Epithelial cell of alveolus of lung (primary cell): ENCODE measurements at places on chromosomes 1 and 21. TPM values are rescaled to one million over a fixed set of nuclear protein-coding genes. Genes with fewer than 3 reads are reported as not detected.

The ADGRL4 gene
- 3.8 and 22.1 TPM in 2 replicates for total RNA-seq

The BRDT gene
- not detected in 2 replicates for total RNA-seq

The GART gene
- total RNA-seq, result 82.7 and 121 TPM in 2 replicates

The FRRS1 gene
- 5.0 and 7.4 TPM in 2 replicates for total RNA-seq

The FAM151A gene
- total RNA-seq, result not detected in 2 replicates

The PROK1 gene
- total RNA-seq, result not detected in 2 replicates

The CIART gene
- total RNA-seq, result 1.3 and 6.6 TPM in 2 replicates

The CHRM3 gene
- total RNA-seq, result 0.13 and 3.8 TPM in 2 replicates

The NES gene
- total RNA-seq, result 34.3 and 110 TPM in 2 replicates
